ENCODE measurements at places on chromosomes 7 and 10.

- no peak for DNase-seq
Observed at GRCh38 chr10:132336919-132337407, 5.0 kb downstream of the LRRC27 start.

GRCh38 chr10:97010695-97011206 lies 175.0 kb downstream of the SLIT1 start:
- no peak for DNase-seq

DNA sequence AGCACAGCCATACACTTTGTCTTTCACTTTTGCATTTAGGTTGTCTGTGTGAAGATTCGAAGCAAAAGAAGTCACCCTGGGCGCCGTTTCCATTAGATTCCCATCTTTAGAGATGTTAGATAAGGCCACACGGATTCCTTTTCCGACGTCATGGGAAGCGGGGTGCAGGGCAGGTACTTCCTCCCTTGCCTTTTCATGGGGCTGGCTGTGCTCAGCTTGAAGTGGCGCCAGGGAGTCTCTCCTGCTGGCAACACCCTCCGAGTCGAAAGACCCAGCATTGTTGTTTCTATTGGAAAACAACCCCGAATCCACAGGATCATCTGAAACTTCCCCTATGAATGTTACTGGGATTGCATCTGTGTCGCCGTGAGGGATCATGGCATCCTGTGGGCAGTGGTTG lies 246.4 kb upstream of the GRB10 start:
- no peak for DNase-seq

DNA sequence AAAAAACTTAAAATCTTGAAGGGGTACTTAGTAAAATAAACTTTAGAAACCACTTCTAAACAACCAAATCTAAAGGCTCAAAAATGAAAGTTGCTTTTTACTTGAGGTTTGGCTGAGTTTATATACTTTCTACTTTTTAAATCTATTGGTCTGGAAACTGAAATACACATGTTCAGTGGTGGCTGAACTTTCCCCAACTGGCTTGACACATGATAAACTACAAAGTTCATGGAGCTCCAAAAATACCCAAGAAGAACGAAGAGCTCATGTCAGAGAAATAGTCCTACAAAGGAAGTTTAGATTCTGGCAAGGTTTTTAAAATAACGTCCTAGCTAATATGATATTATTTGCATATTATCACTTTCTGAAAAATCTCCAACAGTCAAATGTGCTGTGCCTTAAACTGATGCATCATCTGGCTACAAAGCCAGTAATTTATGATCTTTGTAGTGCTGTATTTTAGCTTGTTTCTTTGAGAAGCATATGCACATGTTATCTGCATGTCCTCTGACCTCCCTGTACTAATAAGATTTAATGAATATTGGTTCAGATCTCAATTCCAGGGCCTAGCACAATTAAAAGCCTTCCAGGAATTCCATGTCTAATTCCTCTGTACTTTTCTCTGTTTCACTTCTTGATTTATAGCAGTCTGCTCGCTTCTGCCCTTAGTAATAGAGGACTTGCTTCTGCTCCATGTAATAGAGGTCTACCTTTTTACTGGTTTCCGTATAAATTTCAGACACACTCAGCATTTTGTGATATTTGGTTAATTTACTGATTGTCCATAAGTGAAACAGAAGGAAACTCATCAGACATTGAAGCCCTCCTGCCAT lies 28.2 kb downstream of the SEMA3C start:
- DNase-seq = no peak

DNA sequence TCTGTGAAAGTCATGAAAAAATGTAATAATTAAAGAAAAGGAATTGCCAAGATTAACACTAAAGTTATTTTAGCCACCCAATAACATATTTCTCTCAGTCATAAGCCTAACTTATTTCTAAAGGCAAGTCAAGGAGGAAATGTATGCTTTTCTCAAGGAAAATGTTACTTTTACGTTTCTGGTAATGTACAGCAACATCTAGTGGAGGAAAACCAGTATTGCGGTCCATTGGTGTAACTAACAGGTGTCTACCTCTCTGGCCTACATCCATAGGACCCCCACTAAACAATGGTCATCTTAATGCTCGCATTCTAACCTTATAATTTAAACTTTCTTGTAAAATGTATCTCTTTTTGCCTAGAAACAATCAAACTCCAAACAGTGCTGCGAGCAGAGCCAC lies 437.5 kb downstream of the KIF20B start:
- no peak for DNase-seq
